ENCODE measurements at places on chromosomes 1 and 21. TPM values are rescaled to one million over a fixed set of nuclear protein-coding genes. Genes with fewer than 3 reads are reported as not detected.

The PADI4 gene
- not detected for total RNA-seq

The TNFRSF25 gene
- 9.5 TPM for total RNA-seq

The SELP gene
- 0.16 TPM for total RNA-seq

The DYNLT5 gene
- 3.6 TPM for total RNA-seq

The KAZN gene
- 27.5 TPM for total RNA-seq

The C1orf167 gene
- not detected for total RNA-seq

The DNAJC6 gene
- 104 TPM for total RNA-seq

The RAP1GAP gene
- 26.4 TPM for total RNA-seq

The ADGRL2 gene
- total RNA-seq = 130 TPM

The MYOC gene
- not detected for total RNA-seq

The TMEM79 gene
- 0.78 TPM for total RNA-seq

The NTRK1 gene
- total RNA-seq = not detected

The EXTL1 gene
- 2.3 TPM for total RNA-seq

The DMBX1 gene
- not detected for total RNA-seq

The SLC45A3 gene
- total RNA-seq = 4.4 TPM

The LMOD1 gene
- 0.47 TPM for total RNA-seq

The CFAP57 gene
- 1.4 TPM for total RNA-seq

The MARK1 gene
- total RNA-seq = 77.7 TPM

The MAP10 gene
- total RNA-seq = 9.0 TPM

The NR5A2 gene
- total RNA-seq = 0.31 TPM

The S100A7 gene
- not detected for total RNA-seq

The STUM gene
- total RNA-seq = 24.3 TPM

The SIM2 gene
- not detected for total RNA-seq

The SLAMF7 gene
- not detected for total RNA-seq

The RCSD1 gene
- 6.9 TPM for total RNA-seq

The SIPA1L2 gene
- 36.7 TPM for total RNA-seq

The RSBN1 gene
- 65.4 TPM for total RNA-seq

The SASS6 gene
- total RNA-seq = 4.7 TPM

The FLG2 gene
- not detected for total RNA-seq

The ATP5PB gene
- 170 TPM for total RNA-seq

The KRTAP12-2 gene
- not detected for total RNA-seq

The HENMT1 gene
- 28.1 TPM for total RNA-seq

The HPCA gene
- 44.0 TPM for total RNA-seq

The PLD5 gene
- total RNA-seq = 1.4 TPM

The GBP6 gene
- total RNA-seq = 0.47 TPM

The ADORA1 gene
- 24.0 TPM for total RNA-seq

The C1orf185 gene
- not detected for total RNA-seq

The CYYR1 gene
- 2.3 TPM for total RNA-seq

The PRR9 gene
- not detected for total RNA-seq

The CA6 gene
- total RNA-seq = not detected

The CTSK gene
- 7.2 TPM for total RNA-seq

The KRTAP19-3 gene
- not detected for total RNA-seq

The OR10Z1 gene
- total RNA-seq = not detected
